T-helper 17 cell (primary cell): ENCODE measurements at places on chromosomes 5 and 9. TPM values are rescaled to one million over a fixed set of nuclear protein-coding genes. Genes with fewer than 3 reads are reported as not detected.

- H3K4me3 ChIP-seq: no peak overlapping the region
- peaks cover 15% of the 10 kb centered on the region for H3K27me3 ChIP-seq
- no peaks in the 10 kb centered on the region for H3K36me3 ChIP-seq
- peaks cover 9% of the 10 kb centered on the region for H3K4me1 ChIP-seq
- no peak overlapping the region for H3K27ac ChIP-seq
Observed at GRCh38 chr9:110319781-110320492, 17.7 kb downstream of the TXNDC8 start.

- H3K4me3 ChIP-seq: no peak overlapping the region
- H3K36me3 ChIP-seq: peaks cover 2% of the 10 kb centered on the region
- DNase-seq: no peak
- H3K27ac ChIP-seq: no peak overlapping the region
Observed at GRCh38 chr9:27394154-27394825, 97.3 kb upstream of the EQTN start.

Gene BICD2
- 34.0 TPM for total RNA-seq

- no peaks in the 10 kb centered on the region for H3K36me3 ChIP-seq
- no peak overlapping the region for H3K27ac ChIP-seq
- H3K4me1 ChIP-seq: no peaks in the 10 kb centered on the region
- no peak for DNase-seq
Observed at GRCh38 chr5:156147944-156148285, 179.0 kb upstream of the SGCD start.

Gene FGF1
- not detected for total RNA-seq

GRCh38 chr9:8456344-8456743, 656.8 kb upstream of the DMAC1 start:
- H3K36me3 ChIP-seq: peaks cover 2% of the 10 kb centered on the region
- H3K27ac ChIP-seq: no peak overlapping the region
- no peaks in the 10 kb centered on the region for H3K27me3 ChIP-seq
- H3K4me3 ChIP-seq: no peak overlapping the region
- no peaks in the 10 kb centered on the region for H3K4me1 ChIP-seq
- DNase-seq: no peak
